Caki2 (cell line): ENCODE measurements at places on chromosomes 2 and 18.

DNA sequence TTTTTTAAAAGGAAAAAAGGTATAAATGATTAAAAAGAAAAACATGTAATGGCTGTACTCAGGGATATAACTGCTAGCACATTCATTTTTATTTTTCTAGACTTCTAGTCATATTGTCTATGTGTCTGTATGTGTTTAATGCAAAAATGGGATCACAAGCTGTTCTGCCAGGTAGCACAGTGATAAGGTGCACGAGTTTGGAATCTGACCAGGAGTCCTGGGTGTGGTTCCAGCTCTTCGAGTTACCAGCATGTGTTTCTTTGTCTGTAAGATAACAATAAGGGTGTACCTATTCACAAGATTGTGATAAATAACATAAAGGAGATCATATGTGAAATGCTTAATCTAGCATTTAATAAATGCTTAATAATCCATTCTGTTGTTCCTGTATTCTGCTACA is 145.3 kb downstream of the PKP4 start:
- DNase-seq = no peak

- DNase-seq = peak; percentile 61
Measured at GRCh38 chr18:54223568-54224241, 764 bp downstream of the MBD2 start.

GRCh38 chr2:207188626-207189419 is 23.1 kb upstream of the KLF7 start:
- DNase-seq = no peak

- DNase-seq = no peak
Measured at GRCh38 chr2:159010340-159010739, 41.9 kb downstream of the TANC1 start.

GRCh38 chr18:13513021-13513420 is 213.3 kb downstream of the FAM210A start:
- no peak for DNase-seq

DNA sequence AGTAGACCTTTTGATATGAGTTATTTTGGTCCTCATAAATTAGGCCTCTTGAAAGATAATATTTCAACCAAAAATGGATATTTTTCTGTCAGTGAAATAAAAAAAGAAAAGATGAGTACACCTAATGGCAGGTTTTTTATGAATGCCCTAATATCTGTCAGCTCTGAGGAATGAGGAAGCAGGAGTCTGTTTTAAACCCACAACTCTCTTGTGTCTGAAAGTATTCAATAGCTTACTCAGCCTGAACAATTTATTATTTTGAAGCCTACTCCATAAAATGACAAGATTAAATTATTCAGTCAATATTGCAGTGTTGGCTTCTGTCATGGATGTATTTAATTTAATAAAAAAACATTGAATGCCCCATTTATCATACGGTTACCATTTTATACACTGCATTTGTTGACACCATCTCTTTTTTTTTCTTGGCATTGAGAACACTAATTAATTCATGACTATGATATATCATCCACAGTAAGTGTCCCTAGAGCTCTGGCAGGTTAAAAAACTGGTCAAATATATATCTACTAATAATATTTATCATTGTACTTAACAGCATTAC is 548.2 kb downstream of the CBLN2 start:
- DNase-seq = no peak

DNA sequence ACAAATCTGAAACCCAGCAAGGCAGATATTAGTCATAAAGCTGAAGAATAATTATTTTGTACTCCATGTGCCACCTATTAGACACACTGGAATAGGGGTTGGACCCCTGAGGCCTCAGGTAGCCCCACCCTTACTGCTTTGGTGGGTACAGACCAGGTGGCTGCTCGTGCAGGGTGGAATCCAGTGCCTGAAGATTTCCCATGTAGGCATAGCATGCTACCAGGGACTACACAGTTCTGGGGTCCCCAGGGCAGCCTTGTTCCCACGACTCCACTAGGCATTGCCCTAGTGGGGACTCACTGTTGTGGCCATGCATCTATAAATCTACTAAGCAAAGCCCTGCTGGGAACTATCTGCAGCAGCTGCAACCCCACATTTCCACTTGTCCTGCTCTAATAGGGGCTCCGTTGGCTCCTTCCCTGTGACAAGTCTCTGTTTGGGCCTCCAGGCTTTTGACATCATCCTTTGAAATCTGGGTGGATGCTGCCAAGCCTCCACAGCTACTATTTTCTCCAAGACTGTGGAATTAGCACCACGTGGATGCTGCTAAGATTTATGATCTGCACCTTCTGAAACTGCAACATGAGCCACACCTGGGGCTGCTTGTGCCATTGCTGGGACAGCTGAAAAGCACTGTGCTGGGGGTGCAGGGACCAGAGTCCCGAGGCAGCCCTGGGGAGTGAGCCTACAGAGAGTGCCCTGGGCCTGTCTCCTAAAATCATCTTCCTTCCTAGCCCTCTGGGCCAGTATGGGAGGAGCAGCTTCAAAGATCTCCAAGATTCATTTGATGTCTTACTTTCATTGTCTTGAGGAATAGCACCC is 303.8 kb downstream of the FSIP2 start:
- no peak for DNase-seq

- no peak for DNase-seq
Measured at GRCh38 chr2:69734854-69735544, 6.9 kb upstream of the ANXA4 start.

DNA sequence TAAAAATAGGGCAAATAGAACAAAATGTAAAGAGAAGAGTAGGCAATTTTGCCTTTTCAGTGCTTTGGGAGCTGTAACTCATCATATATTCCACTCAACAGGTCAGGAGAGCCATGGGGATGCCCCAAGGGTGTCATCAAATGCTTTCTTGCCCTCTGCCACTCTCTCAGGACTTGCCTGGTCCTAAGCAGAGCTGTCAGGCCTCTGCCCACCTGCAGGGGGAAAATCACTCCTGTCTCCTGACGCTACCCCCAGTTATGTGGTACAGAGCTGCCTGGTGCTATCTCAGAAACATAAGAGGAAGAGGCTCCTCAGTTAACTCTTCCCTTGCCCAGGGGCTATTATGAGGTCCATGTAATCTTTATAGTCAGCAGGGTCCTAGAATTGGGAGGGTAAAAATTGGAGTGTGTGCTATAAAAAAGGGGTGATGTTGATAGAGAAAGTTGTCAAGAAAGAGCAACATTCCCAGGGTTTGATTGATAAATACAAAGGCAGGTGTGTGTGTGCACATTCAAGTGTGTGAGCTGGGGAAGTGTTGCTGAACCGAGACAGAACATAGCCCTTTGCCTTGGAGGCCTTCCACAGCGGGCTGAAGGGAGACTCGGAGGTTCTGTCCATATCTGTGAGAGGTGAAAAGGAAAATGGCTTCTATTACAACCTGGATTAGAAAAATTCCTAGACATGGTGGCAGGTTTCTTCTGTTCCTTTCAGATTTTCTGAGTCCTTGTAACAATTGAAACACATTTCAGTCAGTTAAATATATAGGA is 25.4 kb downstream of the PTPRM start:
- DNase-seq = no peak

- DNase-seq = no peak
Measured at GRCh38 chr2:238854246-238854645, 6.4 kb downstream of the TWIST2 start.

- peak; percentile 27 for DNase-seq
Measured at GRCh38 chr2:953975-954686, 3.5 kb downstream of the SNTG2 start.
